ENCODE measurements at places on chromosomes 7 and 10.

DNA sequence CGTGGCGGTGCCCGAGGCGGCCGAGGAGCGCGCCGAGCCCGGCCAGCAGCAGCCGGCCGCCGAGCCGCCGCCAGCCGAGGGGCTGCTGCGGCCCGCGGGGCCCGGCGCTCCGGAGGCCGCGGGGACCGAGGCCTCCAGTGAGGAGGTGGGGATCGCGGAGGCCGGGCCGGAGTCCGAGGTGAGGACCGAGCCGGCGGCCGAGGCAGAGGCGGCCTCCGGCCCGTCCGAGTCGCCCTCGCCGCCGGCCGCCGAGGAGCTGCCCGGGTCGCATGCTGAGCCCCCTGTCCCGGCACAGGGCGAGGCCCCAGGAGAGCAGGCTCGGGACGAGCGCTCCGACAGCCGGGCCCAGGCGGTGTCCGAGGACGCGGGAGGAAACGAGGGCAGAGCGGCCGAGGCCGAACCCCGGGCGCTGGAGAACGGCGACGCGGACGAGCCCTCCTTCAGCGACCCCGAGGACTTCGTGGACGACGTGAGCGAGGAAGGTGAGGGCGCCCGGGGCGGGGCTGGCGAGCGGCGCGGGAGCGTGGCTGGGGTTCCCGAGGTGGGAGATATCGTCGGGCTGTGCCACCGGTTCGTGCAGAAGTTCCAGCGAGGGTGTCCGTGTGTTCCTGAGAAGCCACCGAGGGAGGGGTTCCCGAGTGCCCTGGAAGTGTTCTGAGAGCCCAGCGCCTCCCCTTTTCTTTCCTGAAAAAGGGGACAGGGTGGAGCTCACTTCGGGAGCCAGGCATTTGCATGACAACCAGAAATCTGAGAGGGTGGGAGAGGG, 495 bp downstream of the EIF3B start:
- DNase-seq, result peak; percentile 83

GRCh38 chr7:20964281-20964918, 177.7 kb upstream of the SP8 start:
- DNase-seq, result no peak

- DNase-seq, result no peak
Observed at GRCh38 chr7:5377816-5378215, 45.8 kb downstream of the TNRC18 start.

DNA sequence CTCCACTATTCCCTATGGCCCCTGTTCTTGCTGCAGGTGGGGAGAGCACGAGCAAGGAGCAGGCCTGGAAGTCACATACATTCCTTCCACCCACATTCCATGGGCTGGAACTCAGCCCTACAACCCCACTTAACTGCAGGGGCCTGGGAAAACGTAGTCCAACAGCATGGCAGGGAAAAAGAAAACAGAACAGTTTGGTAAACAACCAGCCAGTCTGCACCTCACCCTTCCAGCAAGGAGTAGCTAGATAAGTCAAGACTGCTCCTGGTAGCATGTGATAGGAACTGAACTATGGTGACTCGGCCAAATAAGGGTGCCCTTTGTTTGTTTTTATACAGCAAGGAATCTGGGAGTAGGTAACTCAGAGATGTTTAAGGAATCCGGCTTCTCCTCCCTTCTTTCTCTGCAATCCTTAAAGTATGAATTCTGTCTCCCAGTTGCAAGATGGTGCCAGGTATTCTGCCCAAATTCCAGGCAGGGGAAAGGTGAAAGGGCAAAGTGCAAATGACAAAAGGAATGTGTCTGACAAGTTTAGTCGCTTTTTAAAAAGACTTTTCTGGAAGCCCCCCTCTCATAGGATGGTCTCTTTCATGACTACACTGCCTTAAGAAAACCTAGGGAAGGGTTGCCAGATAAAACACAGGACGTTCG, 311.7 kb upstream of the NEBL start:
- peak; percentile 74 for DNase-seq

GRCh38 chr10:71776481-71776925, 3.2 kb upstream of the VSIR start:
- DNase-seq, result peak; percentile 47

DNA sequence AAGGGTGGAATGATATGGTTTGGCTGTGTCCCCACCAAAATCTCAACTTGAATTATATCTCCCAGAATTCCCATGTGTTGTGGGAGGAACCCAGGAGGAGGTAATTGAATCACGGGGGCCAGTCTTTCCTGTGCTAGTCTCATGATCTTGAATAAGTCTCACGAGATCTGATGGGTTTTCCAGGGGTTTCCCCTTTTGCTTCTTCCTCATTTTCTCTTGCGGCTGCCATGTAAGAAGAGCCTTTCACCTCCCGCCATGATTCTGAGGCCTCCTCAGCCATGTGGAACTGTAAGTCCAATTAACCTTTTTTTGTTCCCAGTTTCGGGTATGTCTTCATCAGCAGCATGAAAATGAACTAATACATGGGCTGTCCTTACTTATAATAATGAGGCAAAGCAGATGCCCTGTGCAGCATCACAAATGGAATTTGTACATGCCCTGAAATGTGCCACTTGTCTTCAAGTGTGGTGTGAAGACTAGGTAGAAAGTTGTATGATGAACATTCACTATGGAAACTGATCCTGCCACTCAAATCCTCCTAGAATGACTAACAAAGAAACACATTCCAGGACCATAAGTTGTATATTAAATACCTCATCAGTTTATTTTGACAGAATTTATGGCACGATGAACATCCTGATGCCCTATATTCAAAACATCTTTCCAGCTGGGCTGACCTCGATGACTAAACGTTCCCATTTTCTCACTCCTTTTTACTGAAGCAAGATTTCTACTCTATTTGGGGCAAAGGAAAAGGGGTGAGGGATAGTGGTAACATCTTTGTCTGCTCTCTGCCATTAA, 122.8 kb upstream of the CTTNBP2 start:
- no peak for DNase-seq

DNA sequence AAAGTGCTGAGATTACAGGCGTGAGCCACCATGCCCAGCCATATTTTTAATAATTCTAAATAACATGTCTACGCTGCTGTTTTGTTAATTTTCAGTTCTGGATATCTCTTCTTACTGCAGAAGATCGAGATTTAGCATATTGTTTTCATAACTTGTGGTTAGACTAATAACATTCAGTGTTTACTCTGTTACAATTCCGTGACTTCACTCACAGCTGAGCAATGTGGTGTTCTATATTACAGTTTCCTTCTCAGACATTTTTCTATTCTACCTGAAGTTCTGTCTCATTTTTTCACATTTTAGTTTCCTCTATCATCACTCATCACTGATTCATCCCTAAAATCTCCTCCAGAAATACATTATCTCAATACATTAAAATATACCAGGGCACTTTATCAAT, 10.9 kb downstream of the RNF32 start:
- no peak for DNase-seq

DNA sequence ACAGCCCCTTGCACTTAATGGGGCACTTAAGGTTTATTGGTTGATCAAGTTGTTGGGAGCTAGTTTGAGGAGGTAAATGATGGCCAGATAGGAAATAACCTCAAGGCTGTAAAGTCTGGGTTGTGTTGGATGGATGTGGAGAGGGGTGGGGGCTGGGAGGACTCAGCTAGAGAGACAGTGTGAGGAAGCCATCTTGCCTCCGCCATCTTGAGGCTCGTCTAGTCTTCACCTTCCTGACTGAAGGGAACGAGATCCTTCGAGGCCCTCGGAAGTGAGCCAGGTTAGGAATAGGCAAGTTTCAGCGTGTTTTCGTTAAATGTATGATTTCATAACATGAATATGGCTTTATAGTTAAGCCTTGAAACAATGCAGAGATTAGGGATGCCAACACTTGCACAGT, 5.5 kb downstream of the GALNT17 start:
- no peak for DNase-seq

- DNase-seq, result no peak
Observed at GRCh38 chr10:24202181-24202570, 6.8 kb upstream of the KIAA1217 start.

GRCh38 chr7:116708248-116708647, 36.3 kb downstream of the MET start:
- DNase-seq, result no peak

DNA sequence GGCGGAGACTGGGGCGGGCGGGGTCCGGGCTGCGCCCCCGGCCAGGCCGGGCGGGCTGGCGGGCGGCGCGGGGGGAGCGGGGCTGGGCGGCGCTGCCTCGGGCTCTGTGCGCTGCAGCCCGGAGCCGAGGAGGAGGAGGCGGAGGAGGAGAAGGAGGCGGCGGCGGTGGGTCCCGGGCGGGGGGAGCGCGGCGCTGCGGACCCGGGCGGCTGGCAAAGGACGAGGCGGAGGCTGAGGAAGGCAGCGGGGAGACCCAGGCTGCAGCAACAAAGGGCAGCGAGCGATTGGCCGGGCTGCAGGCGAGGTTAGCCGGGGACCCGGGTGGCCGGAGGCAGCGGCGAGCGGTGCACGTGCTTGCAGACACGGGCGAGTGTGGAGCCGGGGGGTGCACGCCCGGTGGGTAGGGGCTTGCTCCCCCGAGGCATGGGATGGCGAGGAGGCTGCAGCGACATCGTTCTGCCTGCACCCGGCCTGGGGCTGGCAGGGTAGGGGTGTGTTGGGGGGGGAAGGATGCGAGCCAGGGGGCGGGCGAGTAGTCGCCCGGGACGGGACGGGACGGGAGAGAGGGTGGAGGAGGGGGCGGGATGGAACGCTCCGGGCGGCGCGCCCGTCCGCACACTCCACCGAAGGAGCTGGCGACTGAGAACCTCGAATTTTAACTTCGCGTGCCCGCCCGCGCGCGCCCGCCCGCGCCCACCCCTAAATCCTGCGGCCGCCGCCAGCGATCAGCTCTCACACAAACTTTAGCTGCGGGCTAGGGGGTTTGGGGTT, 844 bp upstream of the KAT6B start:
- peak; percentile 58 for DNase-seq

DNA sequence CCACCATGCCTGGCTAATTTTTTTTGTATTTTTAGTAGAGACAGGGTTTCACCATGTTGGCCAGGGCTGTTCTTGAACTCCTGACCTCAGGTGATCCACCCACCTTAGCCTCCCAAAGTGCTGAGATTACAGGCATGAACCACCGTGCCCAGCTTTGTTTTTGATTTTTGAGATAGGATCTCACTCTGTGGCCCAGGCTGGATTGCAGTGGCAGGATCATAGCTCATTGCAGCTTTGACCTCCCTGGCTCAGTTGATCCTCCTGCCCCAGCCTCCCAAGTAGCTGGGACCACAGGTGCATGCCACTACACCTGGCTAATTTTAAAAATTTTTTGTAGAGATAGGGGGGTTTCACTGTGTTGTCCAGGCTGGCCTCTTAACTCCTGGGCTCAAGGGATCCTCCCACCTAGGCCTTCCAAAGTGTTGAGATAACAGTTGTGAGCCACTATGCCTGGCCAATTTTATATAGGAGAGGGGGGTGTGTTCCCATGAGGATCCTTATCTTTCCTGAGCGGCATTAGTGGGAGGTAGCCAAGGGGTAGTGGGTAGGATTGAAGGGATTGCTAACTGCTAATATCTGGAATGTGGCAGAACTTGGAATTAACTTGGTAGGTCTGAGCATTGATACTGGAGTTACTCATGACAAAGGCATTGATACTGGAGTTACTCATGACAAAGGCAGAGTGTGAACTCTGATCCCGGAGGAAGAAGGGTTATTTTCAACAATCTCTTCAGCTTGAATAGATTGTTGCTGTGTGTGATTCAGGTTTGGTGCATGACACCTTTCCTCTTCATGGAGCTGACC, 1.0 kb upstream of the NOLC1 start:
- DNase-seq, result peak; percentile 39

- DNase-seq, result no peak
Observed at GRCh38 chr10:55369670-55370420, 568.8 kb upstream of the PCDH15 start.

DNA sequence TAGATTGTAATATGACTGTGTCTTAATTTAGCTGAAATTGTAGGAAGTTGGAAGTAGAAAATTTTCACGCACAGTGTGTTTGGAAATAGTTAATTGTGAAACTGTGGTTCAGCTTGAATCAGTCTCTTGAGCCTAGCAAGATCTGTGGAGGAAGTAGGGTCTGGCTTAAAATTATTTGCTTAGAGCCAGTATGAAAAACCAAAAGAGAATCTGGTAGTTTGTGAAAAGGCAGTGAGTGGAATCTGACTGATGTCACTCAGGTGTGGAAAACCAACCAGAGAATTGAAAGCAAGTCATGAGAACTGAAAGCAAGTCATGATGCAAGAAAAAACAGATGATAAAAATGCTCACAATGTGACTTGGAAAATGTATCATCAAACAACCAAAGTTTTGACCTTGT, 11.5 kb downstream of the LIPJ start:
- no peak for DNase-seq

GRCh38 chr7:150514748-150515222, at the start of gene GIMAP7:
Gene GIMAP7, plus strand, starts transcription at chr7:150514872. Its CDS starts 5,103 bp downstream, at chr7:150519975.
- DNase-seq, result no peak

GRCh38 chr10:14822879-14823755, 14.7 kb downstream of the CDNF start:
- no peak for DNase-seq

GRCh38 chr10:63008491-63008890, 124.6 kb upstream of the NRBF2 start:
- no peak for DNase-seq

DNA sequence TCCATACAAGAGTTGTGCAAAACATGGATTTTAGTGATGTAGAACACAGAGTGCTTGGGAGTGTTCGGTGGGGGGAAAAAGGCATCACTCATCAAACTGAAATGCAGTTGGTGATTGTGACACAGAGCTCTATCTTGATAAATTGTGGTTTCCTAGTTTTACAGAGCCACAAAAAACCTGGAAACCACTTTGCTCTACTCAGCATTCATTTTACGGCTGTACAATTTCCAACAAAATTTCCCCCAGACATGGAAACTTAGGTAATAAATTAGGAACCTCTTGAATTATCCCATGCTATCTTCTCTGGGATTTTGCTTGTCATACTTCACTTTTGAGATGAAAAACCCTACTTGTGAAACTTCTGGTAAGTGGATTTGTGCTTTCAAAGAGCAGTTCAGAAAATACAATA, 614.9 kb upstream of the FZD8 start:
- DNase-seq, result no peak

Data from K562 (cell line).